ENCODE measurements at places on chromosomes 12 and 14. TPM values are rescaled to one million over a fixed set of nuclear protein-coding genes. Genes with fewer than 3 reads are reported as not detected.

Gene KRT1
- total RNA-seq, result not detected

Gene COQ5
- 21.5 TPM for total RNA-seq

Gene TSPAN8
- total RNA-seq, result not detected

Gene MYO1H
- total RNA-seq, result not detected

DNA sequence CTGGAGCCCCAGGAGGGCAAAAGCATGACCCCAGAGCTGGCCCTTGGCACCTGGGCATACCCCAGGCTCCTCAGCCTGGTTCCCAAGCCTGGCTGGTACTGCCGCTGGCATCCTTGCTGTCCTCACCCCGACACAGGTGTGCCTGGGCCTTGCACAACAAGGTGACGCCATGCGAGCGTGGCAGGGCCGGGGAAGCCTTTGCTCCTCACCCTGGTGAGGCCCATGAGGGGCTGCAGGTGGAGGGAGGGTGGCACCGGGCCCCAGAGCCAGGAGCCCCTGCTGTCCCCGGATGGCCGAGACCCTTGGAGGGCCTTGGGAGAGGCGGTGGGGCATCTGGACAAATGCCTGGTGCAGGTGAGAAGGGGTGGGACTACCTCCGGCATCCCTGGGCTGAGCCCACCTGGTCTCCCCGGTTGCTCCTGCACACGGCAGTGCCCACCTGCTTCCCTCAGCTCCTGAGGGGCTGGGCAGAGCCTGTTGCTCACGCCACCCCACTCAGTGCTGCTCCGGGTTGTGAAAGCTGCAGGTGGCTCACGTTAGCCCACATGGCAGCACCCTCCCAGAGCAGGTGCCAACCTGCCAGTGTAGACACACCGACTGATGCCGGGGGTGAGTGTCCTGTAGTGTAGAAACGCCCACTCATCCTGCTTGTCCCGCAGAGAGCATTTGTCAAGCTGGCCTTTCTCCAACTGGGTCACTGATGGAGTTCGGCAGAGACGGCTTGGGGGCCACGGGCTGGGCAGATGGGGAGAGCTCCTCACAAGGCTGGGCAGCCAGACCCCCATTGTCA, 24.6 kb upstream of the KIF26A start:
- no peak overlapping the region for H3K27ac ChIP-seq
- no peak overlapping the region for H3K4me3 ChIP-seq
- H3K4me1 ChIP-seq, result no peaks in the 10 kb centered on the region
- no peak for DNase-seq
- no peaks in the 10 kb centered on the region for H3K27me3 ChIP-seq
- H3K36me3 ChIP-seq, result no peaks in the 10 kb centered on the region

DNA sequence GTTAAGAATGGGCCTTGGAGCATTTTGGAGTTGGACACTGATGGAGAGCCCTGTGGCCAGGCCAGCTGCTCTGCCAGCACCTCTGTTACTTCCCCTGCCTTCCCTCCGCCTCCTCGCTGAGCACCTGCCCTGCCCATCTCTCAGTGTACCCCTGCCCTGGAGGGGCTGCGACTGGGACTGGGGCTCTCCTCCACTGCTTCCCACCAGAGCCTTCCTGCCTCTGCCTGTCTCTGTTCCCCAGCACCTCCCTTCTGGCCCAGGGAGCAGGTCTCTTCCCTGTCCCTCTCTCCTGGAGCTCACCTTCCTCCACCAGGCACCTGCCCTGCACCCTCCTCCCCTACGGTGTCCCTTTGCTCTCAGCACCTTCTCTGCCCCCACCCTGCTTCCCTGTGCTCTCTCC, 62.1 kb downstream of the WDR20 start:
- peaks cover 65% of the 10 kb centered on the region for H3K36me3 ChIP-seq
- no peaks in the 10 kb centered on the region for H3K27me3 ChIP-seq
- no peak for DNase-seq

DNA sequence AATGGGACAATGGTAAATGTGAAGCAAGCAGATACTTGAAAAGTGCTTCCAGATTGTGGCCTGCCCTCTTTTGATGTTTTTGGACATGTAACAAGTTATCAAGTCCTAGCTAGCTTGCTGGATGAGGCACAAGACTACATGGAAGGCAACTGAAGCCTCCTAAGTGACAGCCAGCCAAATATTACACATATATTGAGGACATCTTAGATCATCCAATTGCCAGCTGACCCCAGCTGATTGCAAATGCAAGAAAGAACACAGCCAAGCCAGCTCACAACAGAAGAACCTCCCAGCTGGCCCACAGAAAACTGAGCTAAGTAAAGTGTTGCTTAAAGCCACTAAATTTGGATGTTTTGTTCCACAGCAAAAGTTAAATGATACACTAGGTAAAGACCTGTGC, 156.9 kb downstream of the SRGAP1 start:
- H3K4me1 ChIP-seq, result peaks cover 10% of the 10 kb centered on the region
- H3K36me3 ChIP-seq, result peaks cover 43% of the 10 kb centered on the region
- H3K4me3 ChIP-seq, result no peak overlapping the region

DNA sequence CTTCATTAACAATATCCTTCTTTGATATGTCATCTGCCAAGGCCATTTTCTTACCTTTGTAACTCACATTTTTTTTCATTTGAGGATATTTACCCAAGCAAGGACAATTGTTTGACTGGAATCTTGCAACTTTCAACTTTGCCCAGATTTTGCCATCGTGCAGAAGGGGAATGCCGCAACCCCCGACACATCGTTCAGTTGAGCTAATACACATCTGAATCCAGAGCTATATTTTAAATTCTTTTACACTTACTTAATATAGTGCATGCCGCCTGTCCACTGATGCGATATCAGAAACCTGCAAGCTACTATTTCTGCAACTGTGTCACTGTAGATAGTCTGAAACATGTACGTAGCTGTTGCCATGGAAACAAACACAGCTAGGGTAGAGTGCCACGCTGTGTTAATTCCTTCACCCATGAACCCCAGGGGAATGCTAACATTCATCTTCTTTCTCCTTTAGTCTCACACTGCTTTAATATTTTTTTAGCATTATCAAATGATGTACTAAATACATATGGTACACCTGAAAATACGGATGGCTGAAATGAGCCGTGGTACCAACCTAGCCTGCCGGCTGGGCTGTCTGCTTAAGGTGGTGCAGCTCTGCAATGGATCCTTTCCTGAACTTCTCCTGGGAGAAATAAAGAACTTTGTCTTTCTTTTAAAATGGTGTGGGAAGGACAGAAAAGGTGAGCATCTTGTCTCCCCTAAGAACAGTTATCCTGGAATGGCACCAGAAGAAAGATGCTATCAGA, 77.0 kb upstream of the FOXN3 start:
- H3K36me3 ChIP-seq, result no peaks in the 10 kb centered on the region
- H3K4me1 ChIP-seq, result no peaks in the 10 kb centered on the region
- no peak overlapping the region for H3K27ac ChIP-seq
- no peaks in the 10 kb centered on the region for H3K27me3 ChIP-seq
- H3K4me3 ChIP-seq, result no peak overlapping the region
- no peak for DNase-seq

DNA sequence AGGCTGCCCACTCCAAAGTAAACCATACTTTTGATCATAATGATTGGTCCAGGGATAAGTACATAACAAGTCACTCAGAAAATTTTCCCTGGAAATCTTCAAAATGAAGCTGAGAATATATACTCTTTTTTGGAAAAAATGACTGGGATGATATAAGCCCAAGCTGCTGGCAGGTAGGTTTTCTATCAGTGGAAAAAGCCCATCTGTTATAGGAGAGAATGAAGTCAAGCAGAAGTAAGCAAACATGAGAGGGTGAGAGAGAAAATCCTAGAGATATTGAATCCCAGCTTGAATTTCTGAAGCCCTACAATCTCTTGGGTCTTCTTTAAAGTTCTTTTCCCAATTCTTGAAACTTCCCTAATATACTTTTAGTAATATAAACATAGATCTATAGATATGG, 37.3 kb upstream of the ZDHHC17 start:
- H3K4me3 ChIP-seq, result no peak overlapping the region
- no peak for DNase-seq
- H3K36me3 ChIP-seq, result no peaks in the 10 kb centered on the region
